ENCODE measurements at places on chromosomes 6 and 20.

DNA sequence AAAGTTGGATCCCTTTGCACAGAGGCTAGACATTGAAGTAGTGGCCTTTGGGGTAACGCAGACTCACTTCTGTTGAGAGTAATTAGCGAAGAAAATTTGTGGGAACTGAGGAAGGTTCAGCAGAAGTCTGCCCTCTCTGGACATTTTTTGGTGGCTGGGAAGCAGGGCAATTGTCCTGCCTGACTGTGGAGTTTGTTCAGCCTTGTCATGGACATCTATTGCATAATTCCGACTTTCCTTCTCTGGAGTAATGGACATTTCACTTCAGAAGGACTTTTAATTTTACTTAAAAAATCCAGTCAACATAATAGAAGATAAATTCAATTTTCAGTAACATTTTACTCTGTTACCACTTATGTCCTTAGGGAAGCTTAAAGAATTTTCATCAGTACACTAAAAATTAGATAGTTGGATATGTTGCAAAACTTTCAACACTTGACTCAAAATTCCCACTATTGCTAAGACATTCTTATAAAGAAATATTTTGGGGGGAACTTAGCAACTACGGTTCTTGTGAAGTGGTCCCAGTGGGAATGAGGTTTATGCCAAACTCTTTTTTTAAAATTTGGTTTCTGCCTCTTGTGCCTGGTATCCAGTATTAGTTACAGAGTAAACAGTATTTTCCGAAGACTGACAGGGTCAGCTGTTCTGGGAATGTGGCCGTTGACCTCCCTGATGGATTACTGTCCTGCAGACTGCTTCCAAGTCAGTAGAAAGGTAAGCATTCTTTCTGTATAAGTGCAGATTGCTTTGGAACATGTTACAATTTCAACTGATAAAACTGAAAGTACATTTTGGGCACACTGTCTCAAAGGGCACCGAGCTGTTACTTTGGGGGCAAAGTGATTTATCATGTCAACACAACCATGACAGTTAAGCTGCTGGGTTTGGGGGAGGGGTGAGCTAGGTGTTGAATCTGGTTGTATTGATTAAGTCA is 100.6 kb upstream of the MLIP start:
- DNase-seq: no peak

GRCh38 chr20:20566516-20566915 is 145.9 kb downstream of the RALGAPA2 start:
- DNase-seq: no peak

DNA sequence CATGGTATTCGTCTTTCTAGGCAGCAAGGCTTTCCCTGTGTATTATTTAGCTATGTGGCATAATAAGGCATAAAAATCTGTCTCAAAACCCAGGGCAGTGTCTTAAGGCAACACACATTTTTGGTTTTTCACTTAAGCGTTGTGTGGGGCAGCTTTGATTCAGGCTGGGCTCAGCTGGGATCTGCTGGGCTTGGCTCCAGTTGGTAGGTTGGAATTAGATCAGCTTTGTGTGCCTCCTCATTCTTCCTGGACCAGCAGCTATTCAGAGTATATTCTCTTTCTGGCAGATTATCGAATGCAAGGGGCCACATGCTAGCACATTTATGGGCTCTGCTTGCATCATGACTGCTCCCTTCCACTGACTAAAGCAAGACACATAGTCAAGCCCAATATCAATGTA is 487.9 kb downstream of the RFPL4B start:
- no peak for DNase-seq

DNA sequence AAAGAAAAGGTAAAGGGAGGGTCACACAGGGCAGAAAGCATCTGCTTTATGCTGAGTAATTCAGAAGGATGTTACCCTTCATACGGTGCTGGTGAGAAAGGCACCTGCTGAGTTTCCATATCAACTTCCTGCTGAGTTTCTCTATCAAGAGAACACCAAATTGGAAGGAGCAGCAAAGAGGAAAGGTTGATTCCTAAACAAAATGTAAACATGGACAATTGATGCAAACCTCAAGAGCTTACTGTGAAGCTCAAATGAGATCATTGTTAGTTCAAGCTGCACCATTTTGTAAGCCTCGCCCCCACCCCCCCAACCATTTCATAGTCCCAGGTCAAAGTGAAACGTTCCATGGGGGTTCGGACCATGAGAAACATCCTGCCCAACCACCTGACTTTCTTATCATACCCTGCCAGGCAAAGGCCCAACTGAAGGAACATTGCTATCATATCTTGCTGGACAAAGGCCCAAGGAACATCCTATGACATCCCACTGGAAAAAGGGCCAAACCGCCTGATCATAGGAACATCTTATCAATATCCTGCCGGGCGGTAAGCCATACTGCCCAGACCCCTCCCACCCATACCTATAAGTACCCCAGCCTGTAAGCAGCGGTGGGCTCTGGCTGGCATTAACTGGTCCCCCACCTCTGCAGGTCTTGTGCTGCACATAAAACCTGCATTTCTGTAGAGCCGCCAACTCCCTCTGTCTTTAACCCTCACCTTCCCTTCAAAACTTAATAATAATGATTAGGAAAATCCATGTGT is 171.6 kb downstream of the UBE3D start:
- DNase-seq: no peak

DNA sequence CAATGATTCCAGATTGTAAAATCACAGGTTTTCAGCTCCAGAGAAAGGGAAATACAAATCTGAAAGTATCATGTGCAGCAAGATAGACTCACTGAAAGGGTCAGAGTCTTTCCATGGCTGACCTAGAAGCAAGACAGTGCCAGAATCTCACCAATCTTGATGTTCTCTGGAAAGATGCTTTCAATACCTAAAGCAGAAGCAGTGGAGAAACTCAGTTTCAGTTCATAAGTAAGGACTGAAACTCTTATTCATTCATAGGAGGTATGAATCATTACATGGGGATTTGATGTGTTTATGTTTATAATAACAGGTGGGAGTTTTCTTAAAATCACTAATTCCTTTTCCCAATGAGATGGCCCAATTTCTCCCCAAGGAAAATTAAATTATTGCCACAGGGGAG is 42.5 kb downstream of the SLC2A12 start:
- DNase-seq: no peak

DNA sequence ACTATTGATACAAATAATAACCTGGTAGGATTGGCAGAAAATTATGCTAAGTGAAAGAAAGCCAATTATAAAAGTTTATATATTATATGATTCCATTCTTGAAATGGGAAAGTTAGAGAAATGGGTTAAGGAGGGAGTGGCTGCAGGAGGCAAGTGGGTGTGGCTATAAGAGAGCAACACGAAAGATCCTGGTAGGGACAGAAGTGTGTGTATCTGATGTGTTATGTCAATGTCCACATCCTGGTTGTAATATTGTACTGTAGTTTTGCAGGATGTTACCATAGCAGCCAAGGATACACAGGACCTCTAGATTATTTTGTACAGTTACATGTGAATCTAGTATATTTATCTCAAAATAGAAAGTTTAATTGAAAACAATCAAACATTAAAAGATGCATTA is 46.8 kb downstream of the SNX5 start:
- DNase-seq: no peak

GRCh38 chr6:16698997-16699868 is 62.0 kb downstream of the ATXN1 start:
- DNase-seq: no peak

DNA sequence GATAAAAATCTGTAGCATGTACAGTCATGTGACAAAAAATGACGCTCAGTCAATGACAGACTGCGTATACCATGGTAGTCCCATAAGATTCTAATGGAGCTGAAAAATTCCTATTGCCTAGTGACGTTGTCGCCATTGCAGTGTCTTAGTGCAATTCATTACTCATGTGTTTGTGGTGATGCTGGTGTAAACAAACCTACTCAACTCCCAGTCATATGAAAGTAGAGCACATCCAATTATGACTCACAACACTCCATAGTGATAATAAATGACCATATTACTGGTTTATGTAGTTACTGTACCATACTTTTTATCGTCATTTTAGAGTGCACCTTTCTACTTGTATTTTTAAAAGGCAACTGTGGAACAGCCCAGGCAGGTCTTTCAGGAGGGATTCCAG is 45.0 kb downstream of the TFAP2A start:
- no peak for DNase-seq

GRCh38 chr6:16055852-16056251 is 73.0 kb upstream of the MYLIP start:
- no peak for DNase-seq

GRCh38 chr6:42877695-42878094 is 1.7 kb upstream of the RPL7L1 start:
- no peak for DNase-seq

DNA sequence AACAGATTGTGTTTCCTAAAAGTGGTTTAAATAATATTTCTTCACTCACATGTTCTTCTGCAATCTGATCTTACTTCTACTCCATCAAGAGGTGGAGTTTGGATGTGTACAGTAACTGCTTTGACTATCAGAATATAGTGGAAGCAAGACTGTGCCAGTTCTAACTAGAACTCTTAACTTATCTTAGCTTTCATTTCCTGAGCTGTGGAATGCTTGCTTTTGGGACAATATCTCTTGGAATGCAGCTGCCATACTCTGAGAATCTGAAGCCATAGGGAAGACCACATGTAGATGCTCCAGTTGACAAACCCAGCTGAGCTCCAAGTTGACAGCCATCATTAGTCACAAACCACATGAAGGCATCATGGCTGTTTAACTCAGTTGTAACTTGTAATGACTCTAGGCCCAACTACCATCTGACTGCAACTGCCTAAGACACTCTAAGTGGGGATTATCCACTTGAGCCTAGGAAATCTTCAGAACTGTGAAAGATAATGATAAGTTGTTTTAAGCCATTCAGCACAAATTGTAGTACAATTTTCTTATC is 40.8 kb upstream of the MAN1A1 start:
- no peak for DNase-seq

DNA sequence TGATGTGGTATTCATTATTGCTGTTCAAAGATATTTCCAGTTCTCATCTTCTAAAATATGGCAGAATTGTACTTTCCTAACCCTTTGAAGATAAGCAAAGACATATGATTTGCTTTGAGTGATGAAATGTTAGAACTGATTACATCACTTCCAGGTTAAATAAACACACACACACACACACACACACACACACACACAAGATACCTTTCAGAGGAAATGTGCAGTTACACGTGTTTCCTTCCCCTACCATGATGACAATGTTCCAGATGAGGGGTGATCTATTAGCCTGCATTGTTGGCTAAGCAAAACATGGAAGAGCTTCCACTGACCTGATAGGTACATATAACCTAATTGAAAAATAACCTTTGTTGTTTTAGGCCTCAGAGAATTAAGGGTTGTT is 11.7 kb upstream of the FRK start:
- no peak for DNase-seq

DNA sequence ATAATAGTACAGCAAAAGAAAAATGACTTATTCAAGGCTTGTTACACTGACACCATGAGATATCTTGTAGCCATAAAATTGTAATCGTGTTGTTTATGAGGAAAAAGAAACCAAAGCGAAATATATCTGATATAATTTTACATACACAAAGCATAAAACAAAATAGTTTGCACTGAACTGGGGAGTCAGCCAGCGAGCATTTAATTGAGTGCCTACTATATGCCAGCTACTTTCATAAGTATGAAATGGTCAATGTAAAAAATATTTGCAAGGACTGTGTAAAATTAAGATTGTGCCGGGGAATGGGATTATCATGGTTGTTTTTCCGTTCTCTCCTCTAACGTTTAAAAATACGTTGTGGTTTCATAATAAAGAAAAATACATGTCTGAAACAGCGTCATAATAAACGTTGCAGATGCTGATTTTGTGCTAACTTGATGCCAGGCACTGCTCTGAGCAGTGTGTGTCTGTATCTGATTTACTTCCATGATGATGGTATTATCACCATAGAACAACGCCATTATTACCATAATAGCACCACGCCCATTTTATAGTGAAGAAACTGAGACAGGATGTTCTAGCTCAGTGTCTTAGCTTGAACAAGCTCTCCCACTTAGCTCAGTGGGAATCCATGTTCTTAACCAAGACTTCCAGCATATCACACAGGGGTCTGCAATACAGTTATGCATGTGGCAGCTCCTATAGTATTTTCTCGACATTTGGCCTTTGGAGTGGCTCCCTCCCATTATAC is 144.6 kb downstream of the BCAS1 start:
- DNase-seq: no peak

DNA sequence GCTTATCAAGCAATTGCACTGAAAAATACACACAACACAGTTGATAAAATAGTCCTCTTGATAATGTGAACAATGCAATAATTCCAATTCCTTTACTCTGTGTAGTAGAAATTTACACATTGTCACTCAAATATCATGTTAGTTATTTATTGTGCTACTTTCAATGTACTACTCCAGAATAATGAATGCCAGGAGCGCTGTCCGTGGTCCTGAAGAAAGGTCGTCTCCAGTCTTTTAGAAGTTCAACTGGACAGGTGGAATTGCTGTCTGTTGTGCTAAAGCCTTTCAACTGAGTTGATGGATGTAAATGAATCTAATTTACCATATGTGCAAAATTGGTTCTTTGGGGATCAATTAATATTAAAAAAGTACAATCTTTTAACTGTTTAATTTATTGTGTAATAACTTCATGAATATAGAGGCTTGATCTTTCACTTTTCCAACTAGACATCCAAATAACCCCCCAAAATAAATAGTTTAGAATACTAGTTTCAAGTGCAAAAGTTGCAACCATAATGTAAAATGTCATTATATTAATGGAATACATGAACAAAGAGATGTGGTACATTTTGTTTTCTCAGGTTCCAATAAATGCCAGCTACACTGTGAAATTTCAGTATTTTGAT is 3.2 kb downstream of the GRIK2 start:
- no peak for DNase-seq

- peak; percentile 20 for DNase-seq
Measured at GRCh38 chr20:41057999-41058673, 29.5 kb downstream of the TOP1 start.

- no peak for DNase-seq
Measured at GRCh38 chr6:116933485-116933884, 56.4 kb downstream of the RFX6 start.

GRCh38 chr6:100161782-100162365 is 167.9 kb upstream of the MCHR2 start:
- DNase-seq: no peak

GRCh38 chr6:39350723-39351505 is 28.4 kb upstream of the KCNK16 start:
- no peak for DNase-seq

DNA sequence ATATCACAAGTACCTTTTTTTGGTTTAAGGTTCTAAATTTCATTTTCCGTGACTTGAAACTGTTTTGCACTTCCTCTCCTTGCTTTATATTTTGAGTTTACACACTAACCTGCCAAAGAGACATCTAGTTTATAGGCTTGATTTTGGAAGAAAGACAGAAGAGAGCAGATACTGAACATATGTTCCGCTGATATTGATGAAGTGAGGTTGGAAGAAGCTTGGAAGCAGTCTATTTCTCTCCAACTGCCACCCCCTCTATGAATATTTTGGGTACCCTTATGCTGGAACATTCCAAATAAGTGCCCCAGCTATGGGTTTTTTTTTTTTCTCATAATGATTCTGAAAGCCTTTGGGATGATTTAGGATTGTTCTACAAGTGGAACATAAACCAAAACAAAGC is 150.6 kb downstream of the LAMA2 start:
- DNase-seq: no peak
